ENCODE measurements at places on chromosomes 11 and 22.

DNA sequence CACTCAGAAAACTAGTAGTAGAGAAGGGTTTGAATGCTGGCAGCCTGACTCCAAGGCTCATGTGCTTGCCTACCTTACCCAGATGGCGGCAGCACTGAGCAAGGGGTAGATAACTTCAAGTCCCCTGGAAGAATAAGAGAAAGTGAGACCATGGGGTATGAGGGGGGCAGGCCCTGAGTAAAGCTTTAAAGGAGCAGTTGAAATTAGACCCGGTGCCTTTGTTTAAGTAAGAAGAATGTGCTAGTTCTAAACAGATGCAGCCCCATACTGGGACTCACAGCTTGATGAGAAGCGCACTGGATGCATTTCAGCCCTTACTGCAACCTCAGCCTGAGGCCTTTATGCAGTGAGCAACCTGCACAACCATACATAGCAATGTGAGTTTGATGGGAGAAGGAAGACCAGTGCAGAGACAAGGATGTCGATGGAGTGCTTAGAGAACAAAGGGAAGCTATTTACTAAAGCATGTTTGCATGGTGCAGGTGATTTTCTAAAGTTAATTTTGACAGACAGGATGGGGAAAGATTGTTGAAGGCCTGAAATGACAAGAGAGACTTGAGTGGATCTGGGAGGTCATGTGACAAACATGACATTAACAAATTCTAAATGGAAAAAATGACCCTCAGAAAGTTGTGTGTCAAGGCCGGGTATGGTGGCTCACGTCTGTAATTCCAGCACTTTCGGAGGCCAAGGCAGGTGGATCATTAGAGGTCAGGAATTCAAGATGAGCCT is 27.1 kb upstream of the TMA7B start:
- DNase-seq = no peak

GRCh38 chr11:65589444-65590239 is 6.0 kb downstream of the KCNK7 start:
- DNase-seq = no peak

DNA sequence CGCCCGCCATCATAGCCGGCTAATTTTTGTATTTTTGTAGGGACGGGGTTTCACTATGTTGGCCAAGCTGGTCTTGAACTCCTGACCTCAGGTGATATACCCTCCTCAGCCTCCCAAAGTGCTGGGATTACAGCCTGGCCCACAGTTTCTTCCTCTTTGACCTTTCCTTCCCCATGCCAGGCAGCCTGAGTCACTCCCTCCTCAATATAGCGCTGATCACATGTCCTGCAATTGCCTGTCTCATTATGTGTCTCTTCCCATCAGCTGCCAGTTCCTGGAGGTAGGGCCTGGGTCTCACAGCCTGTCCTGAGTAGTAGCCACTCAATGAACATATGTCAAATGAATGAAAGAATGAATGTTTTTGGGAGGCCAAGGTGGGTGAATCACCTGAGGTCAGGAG is 43.0 kb upstream of the CCDC134 start:
- DNase-seq = no peak

DNA sequence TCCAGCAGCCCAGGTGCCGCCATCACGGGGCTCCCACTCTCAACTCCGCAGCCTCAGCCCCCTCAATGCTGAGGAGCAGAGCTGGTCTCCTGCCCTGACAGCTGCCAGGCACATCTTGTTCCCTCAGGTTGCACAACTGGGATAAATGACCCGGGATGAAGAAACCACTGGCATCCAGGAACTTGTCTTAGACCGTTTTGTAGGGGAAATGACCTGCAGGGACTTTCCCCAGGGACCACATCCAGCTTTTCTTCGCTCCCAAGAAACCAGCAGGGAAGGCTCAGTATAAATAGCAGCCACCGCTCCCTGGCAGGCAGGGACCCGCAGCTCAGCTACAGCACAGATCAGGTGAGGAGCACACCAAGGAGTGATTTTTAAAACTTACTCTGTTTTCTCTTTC is at the start of gene SAA1:
TSS of gene SAA1 (plus strand) at position 316 of the 400 bp plus-strand sequence. CDS start 624 bp downstream, outside the sequence.
- no peak for DNase-seq

- no peak for DNase-seq
These were observed 324.6 kb upstream of the MTNR1B start for GRCh38 chr11:92644595-92645445.

GRCh38 chr11:56497010-56497409 is 5.8 kb upstream of the OR5M8 start:
- DNase-seq = no peak

DNA sequence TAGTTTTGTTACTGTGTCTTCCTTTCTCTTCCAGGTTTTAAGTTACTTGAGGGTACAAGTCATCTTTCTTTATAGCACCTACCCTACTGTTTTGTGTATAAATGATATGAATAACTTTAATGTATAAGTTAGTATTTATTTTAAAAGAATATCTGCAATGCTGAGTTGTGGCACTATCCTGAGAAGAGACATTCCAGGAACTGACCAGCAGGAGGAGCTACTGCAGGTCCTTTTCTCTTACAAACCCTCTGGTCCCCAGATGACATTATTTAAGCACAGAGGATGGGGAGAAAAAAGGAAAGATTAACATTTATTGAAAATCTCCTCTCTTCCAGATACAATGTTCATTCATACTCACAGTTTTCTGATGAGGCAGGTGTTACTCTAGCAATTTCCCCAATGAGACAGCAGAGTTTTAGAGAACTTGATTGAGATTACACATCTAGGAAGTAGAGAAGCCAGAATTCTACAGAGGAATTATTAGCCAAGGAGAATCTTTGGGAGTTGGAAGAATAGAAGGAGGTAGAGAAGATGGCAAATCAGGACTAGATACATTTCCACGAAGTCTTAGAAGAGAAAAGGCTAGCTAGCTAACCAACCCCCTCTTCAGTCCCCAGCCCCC is 541.2 kb upstream of the API5 start:
- no peak for DNase-seq

DNA sequence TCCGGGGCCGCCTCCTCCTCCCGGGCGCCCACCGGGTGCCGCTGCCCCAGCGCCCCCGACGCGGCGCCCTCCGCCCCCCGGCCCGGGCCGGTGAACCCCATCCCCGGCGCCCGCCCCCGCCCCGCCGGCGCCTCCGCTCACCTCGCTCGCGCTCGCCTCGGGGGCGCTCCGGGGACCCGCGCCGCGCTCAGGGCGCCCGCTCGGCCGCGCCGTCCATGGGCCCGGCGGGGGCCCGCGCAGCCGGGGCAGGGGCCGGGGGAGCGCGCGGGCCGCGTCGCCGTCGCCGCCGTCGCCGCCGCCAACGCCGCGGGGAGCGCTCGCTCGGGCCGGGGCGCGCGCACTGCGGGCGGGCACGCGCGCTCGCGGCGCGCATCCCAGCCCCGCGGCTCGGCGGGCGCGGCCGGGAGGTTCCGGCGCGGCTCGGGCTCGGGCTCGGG is 293 bp downstream of the DUSP8 start:
- no peak for DNase-seq

DNA sequence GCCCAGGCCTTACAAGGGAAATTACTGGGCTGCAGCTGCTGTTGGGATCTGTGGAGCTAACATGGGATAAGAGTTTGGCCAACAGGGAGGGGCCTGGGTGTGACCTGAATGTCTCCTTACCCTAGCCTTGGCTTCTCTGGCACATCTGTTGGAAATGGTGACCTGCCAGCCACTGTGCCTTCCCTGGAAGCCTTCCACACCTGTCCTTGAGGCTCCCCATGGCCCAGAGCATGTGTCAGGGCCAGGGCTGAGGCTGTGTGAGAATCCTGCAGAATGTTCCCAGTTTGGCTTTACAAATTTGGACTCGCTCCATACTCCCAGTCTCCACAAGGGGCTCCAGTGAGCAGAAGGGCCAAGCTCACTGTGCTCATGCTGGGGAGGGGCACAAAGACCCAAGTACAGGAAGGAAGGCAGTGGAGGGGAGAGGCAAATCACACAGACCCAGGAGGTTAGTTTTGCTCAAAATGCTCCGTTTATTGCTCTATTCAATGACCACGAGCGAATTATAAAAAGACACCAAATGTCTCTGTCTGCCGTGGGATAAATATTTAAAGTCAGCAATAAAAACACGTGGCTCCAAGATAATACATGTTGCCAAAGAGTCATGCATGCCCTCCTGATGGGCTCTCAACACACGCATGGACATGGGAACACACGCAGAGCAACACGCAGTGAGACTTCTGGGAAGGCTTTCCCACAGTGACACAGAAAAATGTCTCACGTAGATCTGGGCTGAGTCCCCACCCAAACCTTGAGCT is 1.7 kb upstream of the IGSF22 start:
- no peak for DNase-seq

DNA sequence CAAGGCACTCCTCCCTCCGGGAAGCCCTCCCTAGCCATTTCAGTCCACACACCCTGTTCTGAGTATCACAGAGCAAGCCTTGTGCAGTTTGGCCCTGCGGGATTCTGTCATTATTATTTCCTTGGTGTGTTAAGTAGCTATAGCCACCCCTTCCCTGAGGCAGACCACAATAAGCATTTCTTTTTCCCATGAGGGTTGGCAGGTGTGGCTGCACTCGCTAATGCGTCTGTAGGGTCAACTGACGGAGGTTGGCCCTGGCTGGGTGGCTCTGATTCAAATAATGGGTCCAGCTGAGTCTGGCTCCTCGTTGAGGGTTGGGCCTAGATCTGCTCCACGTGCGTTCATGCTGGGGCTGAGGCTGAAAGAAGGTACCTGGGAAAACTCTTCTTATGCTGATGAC is 5.1 kb downstream of the F2 start:
- no peak for DNase-seq

DNA sequence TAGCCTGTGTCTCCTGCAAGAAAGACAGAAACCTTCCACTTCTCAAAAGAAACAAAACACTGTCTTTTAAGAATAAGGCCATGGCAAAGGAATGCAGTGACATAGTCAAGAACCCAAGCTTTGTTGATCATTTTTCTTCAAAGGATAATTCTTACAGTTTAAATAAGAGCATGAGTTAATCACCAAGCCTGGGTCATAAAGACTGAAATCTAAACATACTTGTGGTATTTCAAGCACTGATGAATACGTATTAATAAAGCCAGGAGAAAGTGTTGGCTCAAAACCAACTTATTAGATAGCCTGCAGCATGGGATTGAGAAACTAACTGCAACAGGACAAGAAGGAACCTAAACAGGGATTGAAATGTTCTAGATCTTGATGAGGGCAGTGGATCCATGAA is 143.3 kb upstream of the MTNR1B start:
- no peak for DNase-seq

- no peak for DNase-seq
These were observed 774.4 kb downstream of the LUZP2 start for GRCh38 chr11:25271301-25271700.

DNA sequence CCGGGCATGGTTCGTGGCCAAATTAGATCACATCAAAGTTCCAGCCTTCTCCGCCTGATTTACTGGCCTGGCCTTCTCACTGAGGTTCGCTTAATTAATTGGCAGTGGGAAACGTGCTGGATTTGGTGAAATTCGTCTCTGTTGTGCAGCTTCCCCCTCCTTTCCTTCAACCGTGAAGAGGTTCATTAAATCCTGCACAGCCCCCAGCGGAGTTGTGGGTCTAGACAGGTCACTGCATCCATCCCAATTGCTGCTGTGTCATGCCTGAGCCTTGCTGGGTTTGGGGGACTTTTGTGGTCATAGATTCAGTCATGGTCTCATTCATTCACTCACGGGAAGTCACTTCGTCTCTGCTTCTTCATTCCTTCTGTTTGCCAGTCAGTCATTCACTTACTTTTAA is 90.0 kb downstream of the INSC start:
- no peak for DNase-seq

DNA sequence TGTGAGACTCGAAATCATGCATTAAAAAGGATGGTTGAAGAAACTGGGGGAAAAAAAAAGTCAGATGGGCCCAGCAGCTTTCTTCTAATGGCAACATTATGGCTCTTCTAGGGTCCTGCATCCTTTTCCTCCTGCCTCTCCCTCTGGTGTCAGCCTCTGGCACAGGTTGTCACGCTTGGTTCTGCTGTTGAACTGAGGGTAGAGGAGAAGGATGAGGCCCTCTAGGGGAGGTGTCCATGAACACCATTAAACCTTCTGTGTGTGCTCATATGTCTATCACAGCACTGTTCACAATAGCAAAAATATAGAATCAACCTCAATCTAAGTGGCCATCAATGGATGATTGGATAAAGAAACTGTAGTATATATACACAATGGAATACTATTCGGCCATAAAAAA is 36.0 kb downstream of the BUD13 start:
- DNase-seq = no peak

DNA sequence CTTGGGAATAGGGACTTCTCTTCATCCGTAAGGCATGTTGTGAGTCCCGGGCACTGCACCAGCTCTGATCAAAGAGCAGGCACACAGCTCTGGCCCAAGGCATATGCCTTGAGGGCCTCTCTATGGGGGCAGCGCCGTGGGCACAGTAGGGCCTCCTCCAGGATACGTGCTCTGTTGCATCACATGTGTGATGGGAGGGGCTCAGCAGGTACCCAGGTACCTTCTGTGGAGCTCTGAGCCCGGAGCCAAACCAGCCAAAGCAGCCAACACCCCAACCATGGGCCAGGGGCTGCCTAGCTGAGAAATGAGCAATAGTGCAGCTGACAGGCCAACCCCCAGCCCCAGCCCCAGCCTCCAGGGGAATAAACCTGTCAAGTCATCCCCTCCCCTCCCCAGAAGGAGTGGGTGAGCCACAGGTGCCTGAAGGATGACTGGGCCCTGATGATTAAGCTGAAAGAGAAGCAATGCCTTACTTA is 79.7 kb upstream of the SHISAL1 start:
- DNase-seq = no peak

Measured in NCI-H446 treated with DMSO at 0.1 percent for 48 hours (cell line).